ENCODE measurements at places on chromosomes 12 and 14.

GRCh38 chr14:54922598-54922997 lies 20.0 kb upstream of the GCH1 start:
- DNase-seq = no peak

- DNase-seq = no peak
Observed at GRCh38 chr12:46292754-46293402, 24.0 kb upstream of the SLC38A1 start.

- no peak for DNase-seq
Observed at GRCh38 chr14:71348394-71348793, 441.1 kb downstream of the PCNX1 start.

- DNase-seq = no peak
Observed at GRCh38 chr14:104386151-104386841, 193.3 kb upstream of the C14orf180 start.

DNA sequence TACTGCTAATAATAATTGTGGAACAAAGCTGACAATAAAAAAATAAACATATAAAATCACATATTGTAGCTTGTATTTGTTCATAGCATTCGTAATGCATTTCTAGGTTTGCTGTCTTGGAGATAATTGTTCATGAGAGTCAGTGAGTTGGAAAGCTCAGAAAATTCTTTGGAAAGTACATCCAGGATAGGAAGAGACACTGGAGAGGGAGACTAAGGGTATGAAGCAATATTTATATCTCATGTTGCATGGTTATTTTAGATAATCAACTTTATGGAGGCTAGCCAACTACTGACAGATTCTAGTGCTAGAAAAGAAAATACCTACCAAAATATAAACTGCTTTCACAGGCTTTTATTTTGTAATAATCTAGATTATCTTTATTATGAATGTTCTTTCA lies 1095.2 kb downstream of the FSCB start:
- DNase-seq = no peak

DNA sequence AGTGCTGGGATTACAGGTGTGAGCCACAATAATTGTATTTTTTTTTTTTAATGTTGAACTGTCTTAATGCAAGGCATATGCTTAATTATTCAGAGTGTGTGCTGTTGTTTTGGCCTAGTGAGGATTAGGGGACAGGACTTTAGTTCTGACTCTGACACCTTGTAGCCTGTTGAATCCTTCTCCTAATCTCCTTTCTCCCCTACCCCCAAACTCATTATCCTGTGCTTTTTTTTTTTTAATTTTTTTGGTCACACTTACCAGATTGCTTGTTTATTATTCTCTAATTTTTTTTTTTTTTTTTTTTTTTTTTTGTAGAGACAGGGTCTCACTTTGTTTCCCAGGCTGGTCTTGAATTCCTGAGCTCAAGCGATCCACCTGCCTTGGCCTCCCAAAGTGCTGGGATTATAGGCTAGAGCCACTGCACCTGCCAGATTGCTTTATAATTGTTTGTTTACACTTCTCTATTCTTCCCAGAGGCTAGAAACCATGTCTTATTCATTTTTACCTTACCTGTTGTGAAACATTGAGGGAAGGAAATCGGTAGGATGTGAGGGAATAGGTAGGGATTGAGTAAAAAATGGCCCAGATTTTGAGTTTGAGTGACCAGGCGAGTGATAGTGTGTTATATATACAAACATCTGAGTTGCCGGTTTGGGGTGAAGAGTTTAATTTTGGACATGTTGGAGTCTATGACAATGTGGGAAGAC lies 32.2 kb downstream of the DIP2B start:
- DNase-seq = no peak

Data from stimulated activated CD4-positive, alpha-beta T cell treated with anti-CD3 and anti-CD28 coated beads, Interleukin-15, amount 100 ng/mL, for 48 hours (primary cell).